ENCODE measurements at places on chromosomes 6 and 20. TPM values are rescaled to one million over a fixed set of nuclear protein-coding genes. Genes with fewer than 3 reads are reported as not detected.

Gene BHLHE23
- not detected for total RNA-seq

Gene LY6G6F
- not detected for total RNA-seq

Gene EYA4
- 2.0 TPM for total RNA-seq

Gene SIM1
- total RNA-seq, result under 0.01 TPM

Gene ZNF334
- total RNA-seq, result 2.5 TPM

Gene KIF6
- total RNA-seq, result 0.28 TPM

Gene HNF4A
- 0.19 TPM for total RNA-seq

Gene BTNL2
- total RNA-seq, result not detected

Gene TFAP2D
- total RNA-seq, result not detected

Gene BMP2
- 4.8 TPM for total RNA-seq

Gene SLC2A4RG
- 22.0 TPM for total RNA-seq

Gene DYNLT2
- 0.58 TPM for total RNA-seq

Gene PRPF6
- 65.6 TPM for total RNA-seq

Gene ID4
- total RNA-seq, result 27.0 TPM

Gene TRAPPC3L
- under 0.01 TPM for total RNA-seq

Gene EFCAB8
- total RNA-seq, result under 0.01 TPM

Gene RUNX2
- 1.7 TPM for total RNA-seq

Gene SNHG17
- 8.2 TPM for total RNA-seq
